ENCODE measurements at places on chromosomes 1 and 21. TPM values are rescaled to one million over a fixed set of nuclear protein-coding genes. Genes with fewer than 3 reads are reported as not detected.

SLC45A1 gene
- total RNA-seq: 10.8 TPM

COL9A2 gene
- 7.2 TPM for total RNA-seq

RBM11 gene
- total RNA-seq: 14.3 TPM

NUDT4B gene
- total RNA-seq: 5.5 TPM

TIPRL gene
- 81.4 TPM for total RNA-seq

ARHGEF11 gene
- 48.7 TPM for total RNA-seq

ELAPOR1 gene
- 13.6 TPM for total RNA-seq

FAM167B gene
- 0.46 TPM for total RNA-seq

CNR2 gene
- not detected for total RNA-seq

MROH7 gene
- total RNA-seq: 2.5 TPM

HJV gene
- 0.23 TPM for total RNA-seq

TRPM2 gene
- 9.2 TPM for total RNA-seq

DNAH14 gene
- 74.0 TPM for total RNA-seq

NBPF10 gene
- total RNA-seq: 0.92 TPM

FOXO6 gene
- total RNA-seq: 4.8 TPM

AADACL3 gene
- total RNA-seq: not detected

HPDL gene
- 1.2 TPM for total RNA-seq

MCL1 gene
- 103 TPM for total RNA-seq

OLFML2B gene
- total RNA-seq: 1.8 TPM

TEX35 gene
- total RNA-seq: not detected

DHDDS gene
- total RNA-seq: 31.6 TPM

UHMK1 gene
- 79.1 TPM for total RNA-seq

RHCE gene
- total RNA-seq: 1.4 TPM

BGLAP gene
- not detected for total RNA-seq

KIF26B gene
- 19.4 TPM for total RNA-seq

CAMK1G gene
- total RNA-seq: 4.4 TPM

S100A2 gene
- not detected for total RNA-seq

SLC9C2 gene
- 4.8 TPM for total RNA-seq

KRTAP21-2 gene
- not detected for total RNA-seq

CFAP45 gene
- total RNA-seq: 5.8 TPM

FH gene
- 99.4 TPM for total RNA-seq

CHRM3 gene
- total RNA-seq: 44.3 TPM

C21orf58 gene
- total RNA-seq: 4.8 TPM

KCNK2 gene
- total RNA-seq: 34.8 TPM

SYTL1 gene
- 0.46 TPM for total RNA-seq

SLFNL1 gene
- 0.92 TPM for total RNA-seq

CTSS gene
- total RNA-seq: 19.8 TPM

MEX3A gene
- 33.4 TPM for total RNA-seq

PFDN2 gene
- total RNA-seq: 64.4 TPM

S100A7 gene
- not detected for total RNA-seq

EPB41 gene
- 55.1 TPM for total RNA-seq

CD101 gene
- 1.6 TPM for total RNA-seq

SFN gene
- not detected for total RNA-seq

AMY2B gene
- total RNA-seq: 79.4 TPM

SPATA21 gene
- total RNA-seq: not detected

Measured in diencephalon (tissue), 1 donor.